ENCODE measurements at places on chromosomes 6 and 20. TPM values are rescaled to one million over a fixed set of nuclear protein-coding genes. Genes with fewer than 3 reads are reported as not detected.

The TM9SF4 gene
- 39.4 TPM for total RNA-seq

The LST1 gene
- 5.2 TPM for total RNA-seq

The BPIFA1 gene
- total RNA-seq: not detected

The KCNB1 gene
- 0.33 TPM for total RNA-seq

The F13A1 gene
- 62.0 TPM for total RNA-seq

The SYNDIG1 gene
- total RNA-seq: 0.10 TPM

The MYH7B gene
- 0.74 TPM for total RNA-seq

The SLC26A8 gene
- total RNA-seq: 0.10 TPM

- DNase-seq: no peak
These were observed 203.1 kb downstream of the ASCC3 start for GRCh38 chr6:100678027-100678426.

- DNase-seq: peak; percentile 87
These were observed at the start of gene HMGN4 for GRCh38 chr6:26537846-26538571. TSS of gene HMGN4 (plus strand) at chr6:26538366. CDS start at chr6:26545207, 6,841 bp downstream.

DNA sequence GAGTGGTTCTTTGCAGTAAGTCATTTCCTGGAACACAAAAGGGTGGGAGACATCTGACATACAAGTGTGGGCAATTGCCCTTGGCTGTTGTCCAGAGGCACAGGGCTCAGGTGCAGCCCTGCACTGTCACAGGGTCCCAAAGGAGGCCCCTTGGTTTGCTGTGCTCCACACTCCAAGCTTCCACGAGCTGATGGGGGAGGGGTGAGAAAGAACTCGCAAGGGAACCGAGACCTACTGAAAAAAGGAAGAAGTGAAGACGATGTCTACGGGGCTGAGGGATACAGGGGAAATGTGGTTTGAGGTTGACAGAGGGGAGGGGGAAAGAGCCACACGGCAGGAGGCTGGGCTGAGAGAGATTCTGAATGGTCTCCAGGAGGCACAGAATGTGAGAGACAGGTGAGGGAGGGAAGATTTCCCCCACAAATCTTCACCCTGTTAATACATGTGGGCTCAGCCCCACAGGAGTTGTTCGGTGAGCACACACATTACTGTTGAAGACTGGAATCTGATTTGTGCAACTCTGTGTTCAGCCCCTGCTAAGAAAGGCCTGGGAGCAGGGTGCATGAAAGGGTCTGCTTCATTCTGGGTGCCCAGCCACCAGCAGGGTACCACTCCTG is 123.4 kb downstream of the LY86 start:
- DNase-seq: no peak

DNA sequence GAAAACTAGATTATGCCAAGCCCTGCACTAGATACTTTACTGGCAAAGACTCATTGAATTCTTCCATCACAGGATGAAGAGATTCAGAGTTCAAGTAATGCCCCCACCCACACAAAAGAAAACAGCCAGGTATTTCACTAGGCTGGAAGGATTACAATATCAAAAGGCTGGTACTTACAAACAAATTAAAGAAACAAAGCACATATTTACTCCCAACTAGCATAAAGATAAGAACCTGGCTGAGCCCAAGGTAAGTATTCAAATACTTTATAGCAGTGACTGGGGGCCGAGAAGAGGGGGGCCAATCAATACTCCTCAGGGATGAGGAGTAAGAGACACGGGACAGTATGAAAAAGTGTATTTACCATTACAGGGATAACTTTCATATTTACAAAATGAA is 3.7 kb downstream of the ACOT8 start:
- no peak for DNase-seq

DNA sequence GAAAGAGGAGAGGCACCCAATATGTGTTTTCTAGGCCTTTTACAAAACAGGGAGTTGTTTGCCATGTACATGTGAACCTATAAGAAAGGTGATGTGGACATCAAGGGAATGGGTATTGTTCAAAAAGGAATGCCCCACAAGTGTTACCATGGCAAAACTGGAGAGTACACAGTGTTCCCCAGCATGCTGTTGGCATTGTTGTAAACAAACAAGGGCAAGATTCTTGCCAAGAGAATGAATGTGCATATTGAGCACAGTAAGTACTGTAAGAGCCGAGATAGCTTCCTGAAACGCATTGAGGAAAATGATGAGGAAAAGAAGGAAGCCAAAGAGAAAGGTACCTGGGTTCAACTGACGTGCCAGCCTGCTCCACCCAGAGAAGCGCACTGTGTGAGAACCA is 13.1 kb downstream of the QRSL1 start:
- DNase-seq: no peak

- no peak for DNase-seq
These were observed 78.5 kb upstream of the HDAC2 start for GRCh38 chr6:114049367-114049966.

- no peak for DNase-seq
These were observed 2.2 kb upstream of the SDCBP2 start for GRCh38 chr20:1331101-1331500.

DNA sequence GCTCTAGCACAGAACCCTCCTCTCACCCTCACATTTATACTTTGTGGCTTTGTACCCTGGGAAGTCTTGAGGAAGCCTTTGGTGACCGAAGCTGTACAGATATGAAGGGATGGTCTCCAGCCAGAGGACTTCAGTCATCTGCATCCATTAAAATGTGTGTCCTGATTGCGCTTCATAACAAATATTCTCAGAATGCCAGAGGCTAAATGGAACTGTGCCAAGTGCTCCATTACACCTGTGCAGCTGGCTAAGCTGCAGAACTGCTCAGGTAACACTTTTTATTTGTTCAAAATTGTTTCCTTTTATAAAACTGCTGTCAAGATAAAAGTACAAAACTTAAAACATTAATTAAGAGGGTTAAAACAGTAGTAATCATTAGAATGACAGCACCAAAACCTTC is 22.3 kb downstream of the TPBG start:
- DNase-seq: no peak

DNA sequence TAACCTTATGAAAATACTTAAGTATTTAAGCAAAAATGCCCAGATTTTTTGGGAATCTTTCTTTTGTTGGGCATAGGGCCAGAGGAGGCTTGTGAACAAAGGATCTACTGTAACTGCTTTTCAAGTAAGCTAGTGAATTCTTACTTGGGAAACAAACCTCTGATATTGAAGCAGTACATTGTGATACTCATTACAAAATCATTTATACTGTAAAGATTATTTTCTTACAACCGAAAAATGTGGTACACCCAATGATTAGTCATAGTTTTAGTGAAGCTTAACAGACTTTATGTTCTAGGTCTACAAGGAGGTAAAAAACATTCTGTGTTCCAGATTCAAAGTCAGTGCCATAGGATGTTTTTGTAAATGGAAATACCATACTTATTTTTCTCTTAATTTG is 272.9 kb upstream of the KCNQ5 start:
- DNase-seq: no peak

DNA sequence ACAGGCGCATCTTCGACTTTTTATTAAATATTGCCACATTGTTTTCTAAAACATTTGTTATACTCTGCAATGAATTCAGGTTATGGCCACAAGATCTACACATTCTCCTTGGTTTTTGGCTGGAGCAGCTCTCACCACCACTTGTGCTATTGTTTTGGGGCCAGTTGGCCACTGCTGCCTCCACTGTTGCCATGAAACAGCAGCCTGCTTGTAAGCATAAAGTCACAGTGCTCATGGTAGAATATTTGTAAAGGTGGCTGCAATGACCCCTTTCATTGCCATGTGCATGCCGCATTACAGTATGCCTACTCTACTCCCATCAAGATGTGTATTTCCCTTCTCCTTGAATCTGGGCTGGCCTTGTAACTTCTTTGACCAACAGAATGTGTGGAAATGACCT is 141.4 kb downstream of the SCML4 start:
- no peak for DNase-seq

DNA sequence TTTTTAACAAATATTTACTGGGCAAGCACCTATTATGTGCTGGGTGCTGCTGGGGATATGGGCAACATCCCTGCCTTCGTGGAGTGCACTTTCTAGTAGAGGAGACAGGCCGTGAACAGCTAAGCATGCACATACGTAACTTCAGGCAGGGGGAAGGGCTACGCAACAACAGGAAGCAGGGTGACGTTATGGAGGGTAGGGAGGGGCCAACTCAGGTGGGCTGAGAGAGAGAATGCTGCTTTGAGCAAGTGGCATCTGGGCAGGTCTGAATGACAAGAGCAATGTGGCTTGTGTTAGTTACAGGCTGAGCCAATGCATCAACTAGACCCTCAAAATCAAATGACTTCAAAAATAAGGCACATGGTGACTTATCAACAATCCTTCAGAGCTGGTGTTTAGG is 112.1 kb downstream of the CDC5L start:
- DNase-seq: no peak

DNA sequence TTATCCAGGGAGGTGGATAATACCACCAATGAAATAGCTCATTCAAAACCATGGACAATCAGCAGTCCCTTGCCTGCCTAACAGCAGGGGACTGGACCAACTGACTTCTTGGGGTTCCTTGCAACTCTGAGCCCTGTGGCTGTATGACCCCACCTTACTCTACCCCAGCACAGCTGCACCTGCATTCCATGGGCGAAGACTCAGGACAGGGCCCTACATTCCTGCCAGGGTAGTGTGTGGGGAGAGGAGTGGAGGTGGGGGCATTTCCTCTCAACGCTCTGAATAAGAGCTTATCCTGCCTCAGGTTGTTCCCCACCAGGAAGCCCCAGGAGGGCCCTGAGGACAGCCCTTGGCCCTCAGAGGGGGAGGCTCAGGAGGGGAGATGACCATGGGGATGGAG is 30.8 kb upstream of the HMGA1 start:
- no peak for DNase-seq

DNA sequence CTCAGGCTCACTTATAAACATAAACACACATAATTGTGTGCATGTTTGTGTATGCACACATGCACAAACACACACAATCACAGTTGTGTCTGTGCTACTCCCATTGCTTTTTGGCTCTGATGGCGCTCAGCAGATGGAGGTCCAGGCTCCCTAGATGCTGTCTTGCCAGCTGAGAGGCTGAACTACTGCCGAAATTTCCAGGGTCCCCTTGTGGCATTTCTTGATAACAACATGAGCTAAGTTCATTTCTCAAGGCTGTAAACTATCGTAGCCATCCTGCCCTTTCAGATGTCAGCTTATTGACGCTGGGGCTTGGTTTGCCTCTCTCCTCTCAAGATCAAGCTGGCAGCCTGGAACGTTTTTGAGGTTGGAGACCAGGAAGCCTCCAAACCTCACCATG is 313.9 kb upstream of the RNF24 start:
- no peak for DNase-seq

GRCh38 chr20:19009081-19009688 is 195.6 kb downstream of the SCP2D1 start:
- DNase-seq: no peak

GRCh38 chr6:45835721-45836437 is 179.8 kb downstream of the CLIC5 start:
- DNase-seq: no peak

DNA sequence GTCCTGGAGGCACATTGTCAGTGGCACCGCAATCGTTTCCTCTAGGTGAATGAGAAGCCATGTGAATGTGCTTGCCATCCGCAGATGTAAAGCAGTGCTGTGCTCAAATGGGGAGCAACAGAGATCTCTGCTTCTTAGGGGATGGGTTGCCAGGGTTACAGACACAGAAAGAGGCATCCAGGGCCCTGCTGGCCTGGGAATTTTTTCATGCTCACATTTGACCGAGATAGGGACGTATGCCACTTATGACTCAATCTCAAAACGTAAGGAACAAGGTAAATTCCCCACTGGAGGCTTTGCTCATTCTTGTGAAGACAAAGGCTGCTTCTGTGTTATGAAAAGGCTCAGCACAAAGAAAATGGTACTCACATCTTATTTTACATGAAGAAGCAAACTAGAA is 11.0 kb downstream of the C6orf118 start:
- no peak for DNase-seq

- DNase-seq: no peak
These were observed 83.1 kb downstream of the THBS2 start for GRCh38 chr6:169170583-169170955.

DNA sequence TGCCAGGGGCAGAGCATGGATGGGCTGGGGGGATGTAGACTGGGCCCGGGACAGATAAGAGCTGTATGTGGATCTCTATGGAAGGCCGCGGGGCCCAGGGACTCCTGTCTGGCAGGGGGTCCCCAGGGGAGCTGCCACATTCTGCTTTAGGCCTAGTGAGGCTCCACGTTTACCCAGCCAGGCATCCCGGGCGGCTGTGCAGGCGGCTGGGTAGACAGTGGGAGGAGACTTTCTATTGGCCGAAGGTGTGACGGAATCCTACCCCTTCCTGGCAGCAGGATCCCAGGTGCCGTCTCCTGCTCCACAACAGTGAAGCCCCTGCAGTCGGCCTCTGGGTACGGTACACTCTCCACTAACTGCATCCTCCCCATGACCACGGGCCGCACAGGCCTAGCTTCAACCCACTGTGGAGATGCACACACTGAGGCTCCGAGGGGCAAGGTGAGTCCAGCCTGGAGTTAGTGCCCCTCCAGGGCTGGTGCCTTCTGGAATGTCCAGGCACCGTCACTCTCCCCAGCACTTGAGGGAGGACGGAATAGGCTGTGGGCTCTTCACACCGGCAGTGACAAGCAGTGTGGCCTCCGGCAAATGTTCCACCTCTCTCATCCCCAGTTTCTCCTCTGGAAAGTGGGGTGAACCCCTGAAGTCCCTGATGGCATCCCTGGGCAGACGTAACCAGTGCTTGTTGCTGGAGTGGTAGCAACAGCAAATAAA is 36.8 kb upstream of the ZBP1 start:
- DNase-seq: peak; percentile 20

- peak; percentile 53 for DNase-seq
These were observed 126.7 kb upstream of the RREB1 start for GRCh38 chr6:6980999-6981597.

DNA sequence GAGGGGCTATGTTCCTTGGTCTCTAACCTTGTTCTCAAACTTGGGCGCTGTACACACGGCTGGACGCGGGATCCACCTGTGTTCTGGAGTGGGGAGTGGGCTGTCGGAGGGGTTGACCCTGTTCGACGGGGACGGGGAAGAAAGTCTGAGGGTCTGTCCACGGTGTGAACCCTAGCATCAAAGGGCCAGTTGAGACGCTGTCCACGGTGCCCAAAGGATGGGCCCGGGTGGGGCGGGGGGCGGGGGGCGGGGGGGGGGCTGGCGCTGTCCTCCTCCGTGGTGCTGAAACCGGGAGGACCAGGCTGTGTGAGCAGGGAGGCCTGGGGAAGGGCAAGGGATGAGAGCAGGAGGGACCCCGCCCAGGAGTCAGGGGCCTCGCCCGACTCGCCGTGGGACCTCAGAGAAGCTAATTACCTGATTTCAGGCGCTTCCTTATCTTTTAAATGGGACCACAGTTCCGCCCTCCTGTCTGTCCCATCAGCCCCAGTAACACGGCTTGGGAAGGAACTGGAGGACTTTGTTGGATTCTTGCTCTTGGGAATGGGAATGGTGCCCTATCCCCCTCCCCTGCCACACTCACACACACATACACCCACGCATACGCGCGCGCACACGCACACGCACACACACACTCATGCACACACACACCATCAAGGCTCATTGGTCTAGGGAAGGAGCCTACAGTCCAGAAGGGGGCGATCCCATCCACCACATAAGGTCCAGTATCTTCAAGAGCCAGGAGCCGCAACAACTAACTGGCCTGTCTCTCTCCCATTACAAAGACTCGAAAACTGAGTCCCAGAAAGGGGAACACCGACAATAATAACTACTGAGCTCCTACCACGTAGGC is 1.0 kb upstream of the VSTM2L start:
- no peak for DNase-seq

Data from ovary (tissue), 10 donors.